Skin of body (tissue), 3 donors: ENCODE measurements at places on chromosomes 5 and 9. TPM values are rescaled to one million over a fixed set of nuclear protein-coding genes. Genes with fewer than 3 reads are reported as not detected.

GRCh38 chr5:68189171-68189570 lies 26.4 kb upstream of the PIK3R1 start:
- no peak for DNase-seq

- DNase-seq = no peak
These were observed 745 bp upstream of the CLTA start for GRCh38 chr9:36189976-36190375.

DNA sequence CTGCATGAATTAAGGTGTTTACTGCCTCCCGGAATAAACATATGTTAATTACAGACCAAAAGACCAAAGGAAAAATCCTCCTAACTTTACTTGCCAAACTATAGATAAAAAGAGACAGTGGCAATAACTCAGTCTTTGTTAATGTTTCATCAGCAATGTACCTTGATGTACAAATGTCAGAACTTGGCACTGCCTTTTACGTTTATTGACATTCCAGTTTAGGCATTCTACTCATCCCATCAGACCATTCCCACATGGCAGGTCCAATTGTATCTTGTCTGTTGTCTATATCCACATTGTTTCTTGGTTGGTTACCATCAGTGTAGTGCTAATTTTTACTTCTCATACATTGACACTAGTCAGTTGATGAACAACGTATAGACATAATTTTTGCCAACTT lies 85.5 kb downstream of the TEX10 start:
- DNase-seq = no peak

- no peak for DNase-seq
These were observed 14.7 kb upstream of the RIC1 start for GRCh38 chr9:5614192-5614591.

The PCA3 gene
- total RNA-seq = 0.20 TPM

The TICAM2 gene
- 2.2 TPM for total RNA-seq
